Pulmonary artery endothelial cell (primary cell): ENCODE measurements at places on chromosomes 12 and 14. TPM values are rescaled to one million over a fixed set of nuclear protein-coding genes. Genes with fewer than 3 reads are reported as not detected.

ARHGEF40 gene
- 4.1 and 6.2 TPM in 2 replicates for total RNA-seq

TAS2R13 gene
- total RNA-seq = 0.56 and 0.73 TPM in 2 replicates

MGAT4C gene
- under 0.01 TPM in 1 of 2 replicates, not detected in the other for total RNA-seq

RNU4-1 gene
- total RNA-seq = under 0.01 TPM in 1 of 2 replicates, not detected in the other

FZD10 gene
- not detected in 2 replicates for total RNA-seq

P2RX2 gene
- total RNA-seq = not detected in 2 replicates

PLBD1 gene
- total RNA-seq = 0.25 and 0.40 TPM in 2 replicates

PIANP gene
- not detected in 2 replicates for total RNA-seq

LRP1-AS gene
- not detected in 2 replicates for total RNA-seq

PITPNM2 gene
- total RNA-seq = 5.7 and 8.7 TPM in 2 replicates

RFLNA gene
- total RNA-seq = 23.9 and 70.8 TPM in 2 replicates

COQ5 gene
- total RNA-seq = 33.6 and 40.8 TPM in 2 replicates

LTB4R gene
- total RNA-seq = 1.9 and 2.6 TPM in 2 replicates

A2M gene
- 0.63 and 1.4 TPM in 2 replicates for total RNA-seq

ADAM21 gene
- total RNA-seq = 0.28 and 0.40 TPM in 2 replicates

RPS6KA5 gene
- 3.9 and 5.3 TPM in 2 replicates for total RNA-seq

SLC5A8 gene
- total RNA-seq = not detected in 2 replicates

SOS2 gene
- total RNA-seq = 17.2 and 19.7 TPM in 2 replicates

CTSG gene
- not detected in 2 replicates for total RNA-seq

DHRS2 gene
- 0.07 and 0.21 TPM in 2 replicates for total RNA-seq

SCNN1A gene
- 0.13 TPM in 1 of 2 replicates, not detected in the other for total RNA-seq

SLC7A8 gene
- total RNA-seq = 0.46 and 0.78 TPM in 2 replicates

SLC25A29 gene
- 36.1 and 52.6 TPM in 2 replicates for total RNA-seq

LALBA gene
- total RNA-seq = not detected in 2 replicates

ADGRD1 gene
- not detected in 2 replicates for total RNA-seq

ENDOU gene
- total RNA-seq = not detected in 2 replicates

CLEC2A gene
- total RNA-seq = not detected in 2 replicates

P3H3 gene
- 66.5 and 83.1 TPM in 2 replicates for total RNA-seq

CD69 gene
- total RNA-seq = 0.14 and 0.20 TPM in 2 replicates

RPGRIP1 gene
- total RNA-seq = not detected in 2 replicates

DAO gene
- total RNA-seq = not detected in 2 replicates

NR1H4 gene
- total RNA-seq = not detected in 2 replicates

TMEM63C gene
- total RNA-seq = not detected in 2 replicates

BIN2 gene
- total RNA-seq = not detected in 2 replicates

AQP6 gene
- 0.04 TPM in 1 of 2 replicates, not detected in the other for total RNA-seq

KERA gene
- total RNA-seq = not detected in 2 replicates

FMNL3 gene
- total RNA-seq = 69.7 and 80.3 TPM in 2 replicates

FERMT2 gene
- 112 and 125 TPM in 2 replicates for total RNA-seq

C12orf56 gene
- total RNA-seq = under 0.01 and 0.18 TPM in 2 replicates

MYO1A gene
- under 0.01 TPM in 1 of 2 replicates, not detected in the other for total RNA-seq

SELPLG gene
- 0.07 and 0.49 TPM in 2 replicates for total RNA-seq

RERG gene
- total RNA-seq = 0.13 TPM in 1 of 2 replicates, not detected in the other

TAS2R50 gene
- total RNA-seq = 1.1 and 1.6 TPM in 2 replicates

BHLHE41 gene
- total RNA-seq = 0.21 and 0.26 TPM in 2 replicates

CD163 gene
- not detected in 2 replicates for total RNA-seq

TMPRSS12 gene
- not detected in 2 replicates for total RNA-seq

TPH2 gene
- total RNA-seq = 0.14 TPM in 1 of 2 replicates, not detected in the other

SDSL gene
- total RNA-seq = 6.8 and 10.3 TPM in 2 replicates

ISCU gene
- total RNA-seq = 93.0 and 93.8 TPM in 2 replicates

NGB gene
- not detected in 2 replicates for total RNA-seq

PAH gene
- not detected in 2 replicates for total RNA-seq
